IMR-90 (cell line): ENCODE measurements at places on chromosomes 1 and 21. TPM values are rescaled to one million over a fixed set of nuclear protein-coding genes. Genes with fewer than 3 reads are reported as not detected.
A peak's percentile ranks its signal among the peaks of the same experiment; 100 is the strongest.

DNA sequence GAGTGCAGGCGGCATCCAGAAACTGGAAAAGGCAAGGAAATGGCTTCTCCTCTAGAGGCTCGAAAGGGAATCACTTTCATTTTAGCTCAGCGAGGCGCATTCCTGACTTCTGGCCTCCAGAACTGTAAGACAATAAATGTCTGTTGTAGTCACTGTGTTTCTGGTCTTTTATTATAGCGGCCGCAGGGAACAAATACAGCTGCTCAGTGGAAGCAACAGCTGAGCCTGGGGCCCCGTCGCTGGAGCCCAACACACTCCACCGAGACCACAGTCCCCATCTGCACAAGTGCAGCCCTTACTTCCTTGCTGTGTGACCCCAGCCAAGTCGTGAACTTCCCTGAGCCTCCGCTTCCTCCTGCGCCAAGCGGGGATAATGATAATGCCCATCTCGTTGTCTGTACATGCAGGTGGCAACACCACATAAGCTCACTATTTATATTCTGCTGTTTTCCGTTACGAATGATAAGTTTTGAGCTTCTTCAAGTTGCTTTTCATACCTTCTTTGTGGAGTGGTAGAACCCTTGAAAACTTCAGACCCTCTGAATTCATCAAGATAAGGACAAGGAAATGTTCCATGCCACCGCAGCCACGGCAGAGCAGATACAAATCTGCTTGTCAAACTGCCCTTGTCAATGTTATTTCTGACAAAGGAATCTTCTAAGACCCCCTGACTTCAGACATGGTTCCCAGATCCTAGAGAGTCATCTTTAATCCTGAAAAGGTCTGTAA is 3.2 kb upstream of the LAPTM5 start:
- DNase-seq: no peak

DNA sequence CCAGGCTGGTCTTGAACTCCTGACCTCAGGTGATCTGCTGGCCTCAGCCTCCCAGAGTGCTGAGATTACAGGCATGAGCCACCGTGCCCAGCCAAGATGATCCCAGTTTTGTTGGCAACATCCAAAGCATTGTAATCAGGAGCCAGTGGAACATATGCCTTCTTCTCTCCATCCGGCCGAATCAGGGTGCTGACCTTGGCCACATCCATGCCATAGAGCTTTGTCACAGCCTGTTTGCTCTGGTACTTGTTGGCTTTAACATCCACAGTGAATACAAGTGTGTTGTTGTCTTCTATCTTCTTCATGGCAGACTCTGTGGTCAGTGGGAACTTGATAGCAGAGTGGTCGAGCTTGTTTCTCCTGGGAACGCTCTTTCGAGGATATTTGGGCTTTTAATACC is 17.1 kb downstream of the TNFRSF8 start:
- no peak for DNase-seq

DNA sequence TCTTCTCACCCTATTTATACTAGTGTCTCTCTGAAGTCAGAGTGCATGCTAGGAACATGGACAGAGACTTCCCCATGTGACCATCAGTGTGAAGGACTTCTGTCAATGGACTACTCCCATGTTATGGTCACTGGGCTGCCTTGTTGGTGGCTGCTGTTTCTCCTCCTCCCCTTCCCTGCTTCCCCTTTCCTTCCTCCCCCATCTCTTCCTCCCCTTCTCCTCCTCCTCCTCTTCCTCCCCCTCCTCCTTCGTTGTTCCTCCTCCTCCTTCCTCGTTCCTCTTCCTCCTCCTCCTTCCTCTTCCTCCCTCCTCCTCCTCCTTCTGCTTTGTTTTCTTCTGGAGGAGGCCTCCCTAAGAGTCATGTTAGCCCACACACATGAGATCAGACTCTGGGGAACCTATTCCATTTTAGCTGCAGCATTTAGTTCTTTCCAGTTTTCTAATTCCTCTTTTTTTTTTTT is 35.8 kb downstream of the IER5 start:
- DNase-seq: no peak

- DNase-seq: no peak
These were observed 38.4 kb upstream of the FOXO6 start for GRCh38 chr1:41322835-41323234.

GRCh38 chr1:201406831-201407406 is 7.8 kb upstream of the LAD1 start:
- no peak for DNase-seq

DNA sequence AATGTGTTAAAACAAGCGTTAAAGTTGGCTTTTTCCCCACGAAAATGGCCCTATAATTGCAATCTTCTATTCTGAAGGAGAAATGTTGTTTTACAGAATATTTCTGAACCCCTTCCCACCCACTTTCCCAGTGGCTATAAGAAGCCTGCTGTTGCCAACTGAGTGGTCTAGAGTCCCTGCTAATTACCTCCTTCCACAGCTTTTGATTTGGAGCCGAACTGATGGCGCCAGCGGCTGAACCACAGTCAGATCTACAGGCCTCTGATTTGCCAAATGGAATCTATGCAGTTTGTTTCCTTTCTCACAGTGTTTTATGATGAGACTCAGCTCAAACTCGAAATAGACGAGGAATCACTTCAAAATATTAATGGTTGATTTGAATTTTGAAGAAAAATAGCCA is 76.0 kb upstream of the C1orf105 start:
- no peak for DNase-seq

DNA sequence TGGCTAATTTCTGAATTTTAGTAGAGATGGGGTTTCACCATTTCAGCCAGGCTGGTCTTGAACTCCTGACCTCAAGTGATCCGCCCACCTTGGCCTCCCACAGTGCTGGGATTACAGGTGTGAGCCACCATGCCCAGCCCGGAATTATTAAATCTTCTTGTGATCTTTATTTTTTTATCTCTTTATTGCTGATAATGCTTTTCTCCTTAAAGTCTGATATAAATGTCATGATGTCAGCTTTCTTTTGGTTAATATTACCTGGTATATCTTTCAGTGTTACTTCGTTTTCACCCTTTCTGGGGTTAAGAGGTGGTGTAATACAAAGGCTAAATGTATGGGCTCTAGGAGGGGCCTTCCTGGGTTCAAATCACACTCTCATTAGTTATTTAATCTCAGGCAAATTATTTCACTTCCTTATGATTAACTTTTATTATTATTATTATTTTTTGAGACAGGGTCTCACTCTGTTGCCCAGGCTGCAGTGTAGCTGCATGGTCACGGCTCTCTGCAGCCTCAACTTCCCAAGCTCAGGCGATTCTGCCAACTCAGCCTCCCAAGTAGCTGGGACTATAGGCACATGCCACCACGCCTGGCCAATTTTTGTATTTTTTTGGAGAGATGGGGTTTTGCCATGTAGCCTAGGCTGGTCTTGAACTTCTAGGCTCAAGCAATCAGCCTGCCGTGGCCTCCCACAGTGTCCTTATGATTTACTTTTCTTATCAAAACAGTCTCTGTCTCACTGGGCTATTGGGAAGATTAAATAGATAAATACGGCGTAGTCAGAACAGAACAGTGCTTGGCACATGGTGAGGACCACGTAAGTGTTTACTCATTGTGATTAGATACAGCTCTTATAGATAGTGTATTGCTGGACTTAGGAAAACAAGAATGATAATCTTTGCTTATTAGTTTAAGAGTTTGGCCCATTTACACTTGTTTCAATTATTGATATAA is 216.5 kb downstream of the URB2 start:
- no peak for DNase-seq

- peak; percentile 79 for DNase-seq
These were observed 2.2 kb downstream of the CYB5R1 start for GRCh38 chr1:202964791-202965410.

DNA sequence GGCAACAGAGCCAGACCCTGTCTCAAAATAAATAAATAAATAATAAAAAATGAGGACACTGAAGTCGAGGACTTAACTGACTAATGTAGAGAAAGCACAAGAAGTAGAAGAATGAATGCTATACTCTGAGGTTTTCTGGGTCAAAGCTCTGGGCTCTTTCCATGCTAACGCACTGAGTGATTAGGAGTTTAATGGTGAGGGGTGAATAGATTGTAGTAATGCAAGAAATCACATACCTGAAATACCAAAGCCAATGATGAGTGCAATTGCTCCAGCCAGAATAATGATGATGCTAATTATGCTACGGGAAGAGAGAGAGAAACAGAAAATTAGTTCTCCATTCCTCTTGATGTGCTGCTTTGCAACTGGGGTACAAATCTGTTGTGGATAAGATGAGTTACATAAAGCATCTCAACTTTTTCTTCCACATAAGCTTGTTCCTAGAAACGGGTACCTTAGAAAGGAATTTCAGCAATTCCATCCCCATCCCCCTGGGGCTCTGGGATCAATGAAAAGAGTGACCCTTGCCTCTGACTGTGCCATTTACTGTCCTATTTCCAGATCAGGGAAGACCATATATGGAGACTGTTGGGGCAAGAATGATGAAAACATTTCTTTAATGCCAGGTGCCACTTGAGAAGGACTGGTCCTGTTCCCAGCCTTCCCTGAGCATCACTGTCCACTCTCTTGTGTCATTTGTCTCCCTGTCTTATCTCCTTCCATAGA is 40.7 kb downstream of the VTCN1 start:
- DNase-seq: no peak

GRCh38 chr1:34250342-34250741 is 73.6 kb downstream of the C1orf94 start:
- DNase-seq: no peak

DNA sequence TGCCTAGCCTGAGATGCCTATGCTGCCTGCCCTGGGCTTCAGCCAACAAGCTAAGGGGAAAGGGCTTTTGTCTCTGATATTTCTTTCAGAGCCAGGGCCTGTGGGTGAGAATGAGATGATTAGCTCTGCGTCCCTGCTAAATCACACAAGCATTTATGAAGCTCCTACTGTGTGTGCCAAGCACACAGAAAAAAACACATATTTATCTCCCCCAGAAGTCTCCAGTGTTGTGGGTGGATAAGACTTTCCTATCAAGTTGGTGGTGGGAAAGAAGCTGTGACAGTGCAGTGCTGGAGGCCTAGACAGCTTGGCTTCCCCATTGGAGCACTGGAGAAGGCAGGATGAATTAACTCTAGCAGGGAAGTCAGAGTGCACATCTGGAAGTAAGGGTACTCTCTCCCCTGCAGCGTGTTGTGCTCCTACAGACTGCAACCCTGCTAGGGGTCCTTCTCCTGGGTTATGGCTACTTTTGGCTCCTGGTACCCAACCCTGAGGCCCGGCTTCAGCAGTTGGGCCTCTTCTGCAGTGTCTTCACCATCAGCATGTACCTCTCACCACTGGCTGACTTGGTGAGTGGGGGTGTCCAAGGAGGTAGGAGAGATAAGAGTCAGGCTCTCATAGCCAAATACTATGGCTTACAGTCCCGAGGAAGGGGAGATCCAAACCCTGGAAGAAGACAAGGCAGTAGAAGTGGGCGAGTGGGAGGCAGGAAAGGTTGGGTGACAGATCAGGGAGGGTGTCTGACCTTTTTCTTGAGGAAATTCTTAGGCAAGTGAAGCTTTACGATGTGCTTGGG is 1.7 kb downstream of the SLC50A1 start:
- DNase-seq: no peak

DNA sequence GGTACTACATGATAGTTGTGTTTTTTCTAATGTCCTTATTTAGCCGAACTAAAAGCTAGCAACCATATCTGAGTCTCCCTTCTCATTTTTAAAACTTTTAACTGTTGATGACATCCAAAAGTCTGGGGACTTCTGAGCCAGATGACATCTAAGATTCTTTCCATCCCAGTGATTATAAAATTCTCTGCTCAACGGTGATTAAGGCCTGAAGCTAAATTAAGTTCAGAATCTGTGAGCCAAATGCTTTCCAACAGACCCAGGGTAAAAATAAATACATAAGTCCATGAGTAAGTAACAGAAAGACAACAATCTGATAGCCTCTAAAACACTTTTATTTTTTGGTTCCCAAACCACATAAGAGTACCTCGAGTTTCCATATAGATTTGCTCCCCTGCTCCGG is 13.1 kb upstream of the PTP4A2 start:
- DNase-seq: no peak

GRCh38 chr1:177561436-177561835 is 390.7 kb downstream of the BRINP2 start:
- no peak for DNase-seq

DNA sequence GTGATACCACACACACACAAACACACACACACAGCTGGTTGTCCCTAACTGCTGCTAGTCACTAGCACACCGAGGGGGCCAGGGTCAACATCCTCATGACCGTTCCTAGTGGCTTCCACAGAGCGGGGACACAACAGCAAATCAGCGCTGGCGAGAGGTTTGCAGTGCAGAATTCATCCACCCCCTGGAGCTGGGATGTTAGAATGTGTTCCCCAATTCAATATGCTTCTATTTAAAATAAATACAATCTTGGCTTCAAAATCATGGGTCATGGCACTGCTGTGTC is 16.2 kb upstream of the C2CD2 start:
- no peak for DNase-seq

- peak; percentile 38 for DNase-seq
These were observed 47.6 kb downstream of the ARHGEF16 start for GRCh38 chr1:3501856-3502640.

- no peak for DNase-seq
These were observed 41.9 kb downstream of the MPZL1 start for GRCh38 chr1:167763525-167764220.

DNA sequence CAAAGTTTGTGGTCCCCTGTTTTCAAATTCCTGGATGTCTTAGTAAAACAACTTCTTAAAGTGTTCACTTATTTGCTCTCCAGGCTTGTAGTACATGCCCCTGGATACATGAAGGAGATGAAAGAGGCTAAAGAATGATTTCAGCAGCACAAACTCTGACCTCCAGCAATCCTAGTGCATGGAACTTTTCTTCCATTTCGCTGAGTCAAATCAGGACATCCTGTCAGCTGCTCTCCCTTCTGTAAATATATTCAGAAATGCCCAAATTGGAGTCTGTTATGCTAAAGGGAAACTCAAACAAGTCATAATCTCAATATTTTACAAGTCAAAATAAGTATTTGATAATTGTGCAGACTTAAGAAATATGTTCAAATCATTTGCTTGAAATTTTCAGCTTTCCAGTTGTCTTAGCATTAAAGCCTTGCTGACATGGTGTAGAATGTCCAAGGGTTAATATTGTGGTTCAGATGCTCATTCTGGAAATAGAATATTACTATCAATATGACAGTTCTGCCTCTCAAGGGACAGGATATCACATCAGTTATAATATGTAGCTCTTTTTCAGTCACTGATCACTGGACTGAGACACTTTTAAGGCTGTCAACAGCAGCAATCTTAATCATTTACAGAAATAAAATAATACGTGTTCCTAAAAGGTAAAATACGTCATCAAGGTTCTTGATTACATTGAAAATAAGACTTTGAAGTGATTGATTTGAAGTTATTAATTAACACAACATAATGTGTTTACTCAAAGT is 1157.3 kb downstream of the PLA2G4A start:
- peak; percentile 5 for DNase-seq

Gene MANEAL
- 0.28 and 0.54 TPM in 2 replicates for total RNA-seq

Gene CBR1
- 110 and 222 TPM in 2 replicates for total RNA-seq

Gene LCE1B
- total RNA-seq: not detected in 2 replicates

Gene CGN
- total RNA-seq: 0.28 and 0.36 TPM in 2 replicates

Gene KRTAP12-2
- total RNA-seq: not detected in 2 replicates

Gene S100A2
- 3.6 and 4.4 TPM in 2 replicates for total RNA-seq

Gene SPATA1
- under 0.01 and 0.56 TPM in 2 replicates for total RNA-seq

Gene TFF2
- not detected in 2 replicates for total RNA-seq

Gene TTC39A
- 0.28 and 0.72 TPM in 2 replicates for total RNA-seq

Gene GPR3
- total RNA-seq: 0.72 and 0.83 TPM in 2 replicates
